ENCODE measurements at places on chromosomes 1 and 21.

GRCh38 chr1:150150133-150151021, 661 bp downstream of the PLEKHO1 start:
- no peak for DNase-seq

GRCh38 chr21:32183396-32183795, 95.5 kb downstream of the MIS18A start:
- DNase-seq = no peak

- DNase-seq = no peak
Observed at GRCh38 chr1:224707843-224708725, 92.0 kb downstream of the CNIH3 start.

DNA sequence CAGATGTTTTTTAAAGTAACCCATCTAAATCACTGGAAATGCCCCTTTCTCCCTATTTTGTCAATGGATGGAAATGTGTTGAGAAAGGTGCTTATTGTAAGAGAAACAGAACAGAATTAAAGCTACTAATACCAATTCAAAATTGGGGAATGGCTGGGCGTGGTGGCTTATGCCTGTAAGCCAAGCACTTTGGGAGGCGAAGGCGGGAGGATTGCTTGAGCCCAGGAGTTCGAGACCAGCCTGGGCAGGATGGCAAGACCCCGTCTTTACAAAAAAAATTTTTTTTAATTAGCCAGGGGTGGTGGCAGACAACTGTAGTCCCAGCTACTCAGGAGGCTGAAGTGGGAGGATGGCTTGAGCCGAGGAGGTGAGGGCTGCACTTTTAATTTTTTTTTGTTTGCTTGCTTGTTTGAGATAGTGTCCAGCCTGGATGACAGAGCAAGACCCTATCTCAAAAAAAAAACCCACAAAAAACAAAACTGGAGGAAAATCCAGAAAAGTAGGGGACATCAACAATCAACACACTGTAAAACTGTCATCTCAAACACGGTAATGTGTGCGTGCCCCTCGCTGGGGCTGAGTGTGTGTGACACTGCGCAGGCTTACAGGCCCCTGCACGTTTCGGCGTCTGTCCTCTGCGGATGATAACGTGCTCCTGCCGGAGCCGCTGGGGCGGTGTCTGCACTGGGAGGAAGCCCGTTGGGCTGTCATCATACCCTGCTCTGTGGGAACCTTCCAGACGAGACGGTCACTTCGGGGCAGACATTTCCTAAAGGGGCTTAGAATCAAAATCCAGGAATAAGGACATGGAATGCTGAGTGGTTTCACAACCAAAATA, 11.6 kb upstream of the POFUT2 start:
- DNase-seq = no peak

DNA sequence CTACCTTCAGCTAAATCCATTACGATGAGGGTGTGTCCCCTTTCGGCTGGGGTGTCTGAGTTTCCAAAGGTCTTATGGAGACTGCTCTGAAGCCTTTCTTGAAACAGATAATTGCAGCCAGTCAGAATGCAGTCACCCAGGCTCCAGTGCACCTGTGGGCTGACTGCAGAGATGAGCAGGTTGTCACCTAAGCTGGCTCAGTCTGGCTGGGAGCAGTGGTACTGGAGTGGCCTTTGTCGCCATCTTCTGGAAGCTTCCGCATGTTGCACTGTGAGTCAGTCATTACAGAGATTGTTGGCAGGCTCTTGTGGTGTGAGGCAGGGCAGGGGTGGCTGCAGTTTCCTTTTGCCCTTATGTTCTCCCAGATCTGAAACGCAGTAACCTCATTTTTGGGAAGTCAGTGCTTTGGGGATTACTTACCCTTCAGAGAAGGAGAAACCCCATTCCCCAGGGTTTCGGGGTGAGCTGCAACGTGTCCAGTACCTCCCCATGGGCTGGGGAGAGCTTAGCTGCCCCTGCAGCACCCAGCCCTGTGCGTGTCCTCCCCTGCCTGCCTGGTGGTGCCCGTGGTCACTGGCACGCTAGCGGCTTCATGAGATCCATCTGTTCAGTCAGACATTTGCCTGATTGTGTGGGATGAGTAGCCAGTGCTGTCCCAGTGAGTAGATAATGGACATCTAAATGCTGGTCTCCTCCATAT, 48.0 kb downstream of the SMYD2 start:
- peak; percentile 79 for DNase-seq

DNA sequence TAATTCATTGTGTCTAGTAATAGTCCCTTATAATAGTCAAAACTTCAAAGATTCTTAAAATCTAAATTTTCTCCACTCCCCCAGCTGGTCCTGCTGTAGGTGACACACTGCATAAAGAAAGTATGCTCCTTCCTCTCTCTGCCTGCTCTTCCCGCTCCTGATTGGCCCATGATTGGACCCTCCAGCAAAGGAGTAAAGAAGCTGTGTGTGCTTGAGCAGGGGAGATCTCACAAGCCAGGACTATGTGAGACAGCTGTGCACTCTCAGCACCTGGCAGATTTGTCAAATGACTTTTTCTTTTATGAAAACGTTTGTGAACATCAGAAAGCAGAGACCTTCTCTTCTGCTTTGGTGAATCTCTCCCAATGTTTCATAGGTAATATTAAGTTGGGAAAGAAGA, 274.8 kb upstream of the LYPLAL1 start:
- DNase-seq = no peak

GRCh38 chr21:40318371-40318770, 451.1 kb downstream of the PCP4 start:
- no peak for DNase-seq

DNA sequence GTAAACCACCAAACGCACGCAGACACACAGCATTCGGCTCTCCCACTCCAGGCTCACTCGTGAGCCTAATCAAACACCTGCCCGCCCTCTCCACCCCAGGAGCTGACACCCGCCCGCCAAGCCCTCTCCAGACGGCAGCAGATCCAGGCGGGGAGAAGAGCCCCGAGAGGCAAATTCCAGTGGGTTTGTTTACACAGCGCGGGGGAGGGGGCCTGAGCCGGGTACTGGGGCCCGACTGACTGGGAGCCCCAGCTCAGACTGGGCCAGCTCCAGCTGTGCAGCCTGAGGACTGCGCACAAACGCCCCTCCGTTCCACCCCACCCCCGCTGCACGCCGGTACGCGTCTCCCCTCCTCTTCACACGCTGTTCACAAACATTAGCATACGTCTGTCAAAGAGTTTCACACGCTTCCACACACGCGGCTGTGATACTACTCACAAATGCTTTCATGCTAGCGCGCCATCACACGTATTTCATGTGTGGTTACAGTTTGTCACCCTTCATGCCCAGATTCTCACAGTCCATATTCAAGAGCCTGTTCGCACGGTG, 1.0 kb upstream of the EFNA1 start:
- DNase-seq = peak; percentile 41

DNA sequence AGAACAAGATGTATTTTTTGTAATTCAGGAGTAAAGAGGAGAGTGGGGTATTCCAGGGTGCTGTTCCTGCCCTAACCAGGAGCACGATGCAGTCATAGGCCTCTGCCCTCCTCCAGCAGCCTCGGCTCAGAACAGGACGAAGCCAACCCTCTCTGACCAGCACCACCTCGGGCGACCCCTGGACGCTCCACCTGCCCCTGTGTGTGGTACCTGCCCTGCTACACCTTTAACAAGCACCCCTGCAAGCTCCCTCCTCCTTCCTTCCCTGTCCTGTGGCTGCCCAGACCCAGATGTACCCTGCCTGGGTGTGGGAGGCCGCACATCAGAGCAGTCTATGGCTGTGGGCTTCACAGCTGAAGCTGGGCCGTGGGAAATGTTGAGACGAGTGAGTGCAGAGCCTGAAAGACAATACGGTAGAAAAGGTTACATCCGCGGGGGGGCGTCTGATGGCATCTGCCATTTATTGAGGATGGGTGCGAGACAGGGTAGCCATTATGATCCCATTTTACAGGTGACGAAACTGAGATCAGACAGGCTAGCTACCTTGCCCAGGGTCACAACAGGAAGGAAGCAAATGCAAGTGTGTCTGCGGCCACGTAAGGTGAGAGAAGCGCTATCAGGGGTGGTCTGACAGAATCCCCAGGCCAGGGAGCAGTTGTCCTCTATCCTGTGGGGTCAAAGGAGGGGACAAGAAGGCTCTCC, 4.6 kb downstream of the ERG start:
- DNase-seq = no peak

DNA sequence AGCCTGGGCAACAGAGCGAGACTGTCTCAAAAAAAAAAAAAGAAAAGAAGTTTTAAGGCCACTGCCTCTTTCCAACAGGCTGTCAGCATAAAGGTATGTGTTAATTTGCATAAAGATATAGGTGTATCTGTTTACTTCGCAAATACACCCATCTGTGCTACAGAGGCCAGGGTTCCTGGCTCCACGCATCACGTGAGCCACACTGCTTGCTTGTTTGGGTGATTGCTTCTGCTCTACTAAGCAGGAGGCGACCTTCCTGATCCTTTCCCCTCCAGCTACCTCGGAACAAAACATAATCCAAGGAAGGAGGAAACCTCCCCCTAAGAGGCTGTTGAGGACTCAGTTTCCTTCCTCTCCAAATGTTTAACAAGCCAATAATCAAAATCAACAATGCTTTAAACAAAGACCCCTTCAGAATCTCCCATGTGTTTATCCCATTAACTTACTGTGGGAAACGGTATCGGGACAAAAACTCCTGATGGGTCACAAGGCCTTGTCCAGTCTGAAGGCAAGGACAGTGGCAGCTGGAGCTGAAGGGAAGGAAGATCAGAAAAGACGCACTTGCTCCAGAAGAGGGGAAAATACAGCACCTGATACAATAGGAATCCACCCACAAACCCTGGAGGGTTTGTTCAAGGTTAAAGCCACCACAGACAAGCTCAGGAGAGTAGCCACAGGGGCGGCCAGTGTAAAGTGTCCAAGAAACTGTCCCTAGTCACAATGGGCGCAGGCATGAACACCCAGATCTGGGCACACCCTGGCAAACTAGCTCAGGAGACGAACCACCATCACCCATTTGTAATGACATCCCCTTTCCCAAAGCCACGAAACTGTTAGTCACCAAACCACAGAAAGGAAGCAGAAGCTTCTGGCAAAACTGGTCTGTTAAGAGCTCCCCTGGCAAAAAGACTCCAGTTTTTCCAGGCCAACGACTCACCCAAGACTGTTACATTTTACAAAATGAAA, 17.2 kb downstream of the CTNNBIP1 start:
- DNase-seq = no peak

DNA sequence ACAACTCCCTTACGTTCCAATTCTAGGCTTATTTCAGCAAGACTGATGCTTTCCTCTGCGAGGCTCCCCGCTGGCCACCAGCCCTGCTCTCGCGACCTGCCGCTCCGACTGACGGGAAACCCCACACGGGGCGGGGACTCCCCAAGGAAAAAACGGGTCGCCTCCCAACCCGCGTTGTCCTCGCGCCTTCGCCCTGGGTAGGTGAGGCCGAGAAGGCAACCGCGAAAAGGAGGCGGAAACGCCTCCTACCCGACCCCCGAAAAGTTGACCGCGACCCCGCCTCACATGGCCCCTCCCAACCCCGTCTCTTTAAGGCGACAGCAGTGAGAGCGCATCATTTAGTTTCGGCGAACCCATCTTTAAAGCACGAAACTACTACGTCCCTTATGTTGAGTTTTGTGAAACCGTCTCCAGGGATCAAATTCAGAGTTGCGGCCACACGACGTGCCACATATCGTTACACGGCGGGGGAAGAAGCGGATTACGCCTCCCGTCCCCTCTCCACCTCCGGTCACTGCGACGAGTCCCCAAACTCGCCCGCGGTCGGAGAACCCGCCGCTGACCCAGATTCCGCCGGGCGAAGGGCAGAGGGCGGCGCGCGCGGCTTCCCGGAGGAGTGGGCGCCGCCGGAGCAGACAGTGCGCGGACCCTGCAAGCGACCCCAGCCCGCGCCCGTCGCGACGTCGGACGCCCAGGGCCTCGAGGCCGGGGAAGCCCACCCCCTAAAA, 1.2 kb downstream of the ANP32E start:
- DNase-seq = peak; percentile 94

DNA sequence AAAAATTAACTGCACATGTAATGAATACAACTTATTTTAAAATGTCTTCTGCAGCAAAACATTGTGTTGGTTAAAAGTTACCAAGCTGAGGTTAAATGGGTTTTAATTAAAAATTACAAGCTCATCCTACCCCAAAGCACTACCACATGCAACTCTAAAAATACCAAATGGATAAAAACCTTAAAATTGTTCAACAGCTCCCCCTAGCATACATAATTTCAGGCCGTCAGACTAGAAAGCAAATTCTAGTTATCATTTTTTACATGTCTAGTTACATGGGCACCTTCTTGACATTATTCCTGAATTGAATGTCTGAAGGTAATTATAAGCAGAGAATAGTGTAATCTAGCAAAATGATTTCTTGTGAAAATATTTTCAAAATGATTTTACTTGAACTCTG, 176.5 kb downstream of the C1orf21 start:
- peak; percentile 8 for DNase-seq

DNA sequence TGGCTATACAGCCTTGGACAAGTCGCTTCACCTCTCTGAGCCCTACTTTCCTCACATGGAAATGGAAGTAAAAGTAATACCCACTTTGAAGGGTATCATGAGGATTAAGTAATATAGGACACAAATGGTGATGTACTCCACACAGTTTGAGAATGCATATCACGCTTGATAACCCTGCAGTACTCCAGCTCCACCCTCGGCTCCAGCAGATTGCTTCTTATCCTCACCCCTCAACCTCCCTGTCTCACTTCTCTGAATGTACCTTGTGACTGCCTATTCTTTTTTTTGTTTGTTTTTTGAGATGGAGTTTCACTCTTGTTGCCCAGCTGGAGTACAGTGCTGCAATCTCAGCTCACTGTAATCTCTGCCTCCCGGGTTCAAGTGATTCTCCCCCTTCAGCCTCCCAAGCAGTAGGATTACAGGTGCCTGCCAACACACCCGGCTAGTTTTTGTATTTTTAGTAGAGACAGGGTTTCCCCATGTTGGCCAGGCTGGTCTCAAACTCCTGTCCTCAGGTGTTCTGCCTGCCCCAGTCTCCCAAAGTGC, 55.5 kb downstream of the LDLRAD2 start:
- DNase-seq = no peak

GRCh38 chr21:31866077-31866511, 6.7 kb upstream of the HUNK start:
- DNase-seq = peak; percentile 50

DNA sequence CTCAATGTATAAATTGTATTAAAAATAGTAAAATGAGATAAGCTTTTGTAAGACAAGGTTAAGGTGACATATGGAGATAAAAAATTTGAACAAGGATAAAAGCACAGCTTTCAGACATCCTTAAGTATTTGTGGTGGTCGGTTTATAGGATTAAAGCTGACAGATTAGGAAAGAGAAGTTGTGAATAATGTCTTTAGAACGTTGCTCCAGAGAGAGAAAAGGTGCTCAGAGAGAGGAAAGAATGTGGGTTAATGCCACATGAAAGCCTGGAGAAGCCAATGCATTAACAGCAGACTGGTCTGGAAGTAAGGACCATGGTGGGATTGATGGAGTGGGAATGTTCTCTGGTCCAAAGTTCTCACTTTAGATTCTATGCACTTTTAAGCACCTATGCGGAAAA, 44.8 kb downstream of the ATP6V1G3 start:
- no peak for DNase-seq

DNA sequence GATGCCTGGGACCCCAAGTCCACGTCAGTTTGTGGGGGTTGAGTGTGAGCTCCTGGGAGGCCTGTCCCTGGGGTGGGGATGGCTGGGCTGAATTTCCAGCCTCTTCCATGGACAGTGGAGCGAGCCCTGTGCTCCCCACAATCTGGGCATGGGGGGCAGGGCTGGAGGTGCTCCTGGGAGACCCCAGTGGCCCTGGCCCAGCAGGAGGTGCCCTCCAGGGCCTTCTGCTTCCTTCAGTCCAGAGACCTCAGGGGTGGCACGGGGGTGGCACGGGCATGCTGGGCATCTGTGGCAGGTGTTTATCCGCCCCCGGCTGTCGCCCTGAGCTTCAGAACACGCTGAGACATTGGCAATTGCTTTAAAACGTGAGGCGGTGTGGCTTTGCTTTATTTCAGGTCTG, 40.9 kb downstream of the MORN1 start:
- no peak for DNase-seq

- no peak for DNase-seq
Observed at GRCh38 chr1:202438393-202439174, 90.1 kb downstream of the PPP1R12B start.

Measured in CD4-positive, alpha-beta T cell treated with Interleukin-21 for 1 hour (primary cell).